ENCODE measurements at places on chromosomes 7 and 10.

GRCh38 chr10:58087896-58088295 is 179.8 kb downstream of the IPMK start:
- DNase-seq: no peak

DNA sequence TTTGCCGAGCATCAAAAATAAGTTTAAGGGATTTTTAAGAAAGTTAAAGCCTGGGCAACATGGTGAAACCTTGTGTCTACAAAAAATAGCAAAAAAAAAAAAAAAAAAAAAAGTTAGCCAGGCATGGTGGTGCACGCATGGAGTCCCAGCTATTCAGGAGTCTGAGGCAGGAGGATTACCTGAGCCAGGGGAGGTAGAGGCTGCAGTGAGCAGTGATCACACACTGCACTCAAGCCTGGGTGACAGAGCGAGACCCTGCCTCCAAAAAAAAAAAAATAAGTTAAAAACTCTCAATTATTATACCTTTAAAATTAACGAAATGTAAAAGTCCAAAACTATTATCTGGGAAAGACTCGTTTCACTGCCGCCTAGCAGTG is 35.0 kb upstream of the DAGLB start:
- DNase-seq: no peak

DNA sequence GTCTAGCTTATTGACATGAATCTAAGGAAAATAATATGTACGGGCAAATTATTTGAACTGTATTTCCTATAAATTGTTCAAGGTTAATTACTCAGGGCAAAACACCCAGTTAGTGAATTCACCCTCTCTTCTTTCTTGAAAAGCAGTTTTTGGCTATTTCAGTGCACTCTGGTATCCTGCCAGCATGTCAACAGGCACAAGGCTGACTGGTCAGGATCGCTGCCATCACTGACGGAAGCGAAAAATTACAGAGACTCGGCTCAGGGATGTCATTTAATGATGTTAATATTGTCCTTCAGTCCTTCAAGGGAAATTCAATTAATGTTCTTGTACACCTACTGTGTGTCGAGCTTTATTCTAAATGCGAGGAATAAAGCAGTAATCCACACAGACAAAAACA is 28.3 kb upstream of the OLAH start:
- DNase-seq: no peak

GRCh38 chr10:129511758-129512157 is 44.7 kb downstream of the MGMT start:
- no peak for DNase-seq

- no peak for DNase-seq
Measured at GRCh38 chr7:85292908-85293576, 106.2 kb upstream of the SEMA3D start.

DNA sequence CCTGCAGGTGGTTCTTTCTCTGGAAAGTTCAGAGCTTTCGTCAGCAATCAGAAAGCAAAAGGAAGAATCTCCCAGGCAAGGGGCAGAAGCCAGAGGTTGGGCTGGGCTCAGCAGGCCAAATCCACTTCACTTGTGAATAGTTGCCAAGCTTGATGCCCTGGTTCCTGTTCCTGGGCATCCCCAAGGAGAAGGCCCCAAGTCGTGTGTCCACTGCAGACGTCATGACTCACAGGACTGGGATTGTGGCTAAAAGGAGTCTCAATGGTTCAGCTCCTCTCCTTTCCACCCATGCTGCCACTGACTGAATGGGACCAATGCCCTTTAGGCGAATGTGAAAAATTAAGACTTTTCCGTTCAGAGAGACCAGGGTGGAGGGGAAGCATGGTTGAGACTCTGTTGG is 38.6 kb upstream of the TRIM8 start:
- no peak for DNase-seq

GRCh38 chr7:35553519-35553918 is 141.4 kb downstream of the HERPUD2 start:
- no peak for DNase-seq

DNA sequence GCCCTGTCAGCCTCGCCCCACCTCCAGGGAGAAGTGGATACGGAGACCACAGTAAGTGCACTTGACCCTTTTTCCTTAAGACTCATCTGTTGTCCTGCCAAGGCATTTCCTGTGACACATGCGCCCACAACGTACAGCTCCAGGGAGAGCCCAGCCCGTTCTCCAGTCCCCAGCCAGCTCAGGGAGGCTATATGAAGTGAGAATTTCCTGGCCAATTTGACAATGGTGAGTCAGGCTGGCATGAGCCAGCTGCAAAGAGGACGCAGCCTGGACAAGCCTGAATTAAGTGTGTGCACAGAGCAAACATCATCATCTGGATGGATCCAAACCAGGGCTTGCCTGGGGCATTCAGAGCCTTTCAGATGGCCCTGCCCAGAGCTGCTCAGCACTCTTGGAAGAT is 244.8 kb downstream of the KCNMA1 start:
- DNase-seq: no peak

GRCh38 chr10:28253169-28253785 is 49.6 kb downstream of the MPP7 start:
- no peak for DNase-seq

DNA sequence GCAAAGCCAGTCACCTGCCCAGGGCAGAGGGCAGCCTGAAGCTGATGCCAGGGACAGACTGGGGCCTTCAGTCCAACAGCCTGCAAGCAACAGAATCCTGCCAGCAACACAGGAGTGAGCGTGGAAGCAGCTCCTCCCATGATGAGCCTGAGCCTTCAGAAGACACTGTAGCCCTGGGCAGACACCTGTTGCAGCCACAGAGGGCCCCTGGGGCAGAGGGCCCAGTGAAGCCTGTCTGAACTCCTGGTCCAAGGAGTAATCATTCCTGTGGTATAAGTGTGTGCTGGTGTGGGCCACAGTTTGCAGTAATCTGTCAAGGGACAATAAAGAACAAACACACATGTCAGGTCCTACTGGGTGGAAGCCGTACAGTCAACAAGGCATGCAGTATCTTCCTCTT is 2.9 kb upstream of the PFKP start:
- no peak for DNase-seq

- no peak for DNase-seq
Measured at GRCh38 chr7:130921391-130922180, 187.6 kb upstream of the KLF14 start.

DNA sequence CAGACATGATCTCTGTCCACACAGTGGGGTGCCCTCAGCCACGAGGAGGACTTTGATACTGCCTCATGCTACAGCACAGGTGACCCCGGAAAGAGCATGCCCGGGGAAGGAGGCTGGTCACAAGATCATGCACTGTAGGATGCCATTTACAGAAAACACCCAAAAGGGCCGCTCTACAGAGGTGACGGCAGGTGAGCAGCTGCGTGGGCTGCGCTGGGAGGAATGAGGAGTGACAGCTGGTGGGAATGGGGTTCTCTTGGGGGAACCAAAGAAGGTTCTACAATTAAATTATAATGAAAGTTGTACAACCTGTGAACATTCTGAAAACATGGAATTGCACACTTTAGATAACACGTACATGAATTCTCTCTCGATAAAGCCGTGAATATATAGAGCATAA is 12.0 kb downstream of the INTS1 start:
- no peak for DNase-seq

DNA sequence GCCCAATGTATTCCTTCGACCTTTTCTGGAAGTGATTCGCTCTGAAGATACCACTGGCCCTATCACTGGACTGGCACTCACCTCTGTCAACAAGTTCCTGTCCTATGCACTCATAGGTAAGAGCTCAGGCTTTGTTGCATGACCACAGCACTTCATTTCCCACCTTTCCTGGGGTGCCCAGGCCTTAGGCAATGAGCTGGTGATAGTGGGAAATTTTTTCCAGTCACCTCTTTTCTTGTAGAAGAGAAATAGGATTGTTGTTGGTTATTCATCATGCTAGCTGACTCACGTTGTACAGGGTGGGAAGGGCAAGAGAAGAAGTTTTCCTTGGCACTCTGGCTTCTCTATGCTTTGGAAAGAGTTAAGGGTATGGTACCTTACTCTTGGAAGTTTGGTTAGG is 51.4 kb upstream of the NFKB2 start:
- no peak for DNase-seq

GRCh38 chr10:30185916-30186315 is 126.5 kb upstream of the JCAD start:
- no peak for DNase-seq

DNA sequence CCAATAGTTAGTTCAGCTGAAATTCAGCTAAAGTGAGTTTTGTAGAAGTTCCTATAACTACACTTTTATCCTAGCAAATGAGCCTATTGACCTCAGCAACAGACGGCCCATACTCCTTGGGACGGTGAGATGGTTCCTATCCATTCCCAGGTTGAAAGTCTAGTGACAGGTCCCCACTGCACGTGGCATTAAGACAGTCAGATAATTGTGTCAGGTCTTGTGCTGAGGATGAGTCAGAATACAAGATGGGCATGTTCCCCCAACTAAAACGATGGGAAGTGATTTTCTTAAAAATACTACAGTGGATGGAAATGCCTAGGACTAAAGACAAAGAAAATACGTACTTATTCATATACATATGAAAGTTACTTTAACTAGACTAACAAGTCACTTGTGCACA is 2.1 kb downstream of the CAV1 start:
- no peak for DNase-seq

- DNase-seq: no peak
Measured at GRCh38 chr10:64096941-64097340, 575.7 kb downstream of the REEP3 start.

GRCh38 chr7:72465521-72465920 is 53.4 kb upstream of the CALN1 start:
- DNase-seq: no peak

DNA sequence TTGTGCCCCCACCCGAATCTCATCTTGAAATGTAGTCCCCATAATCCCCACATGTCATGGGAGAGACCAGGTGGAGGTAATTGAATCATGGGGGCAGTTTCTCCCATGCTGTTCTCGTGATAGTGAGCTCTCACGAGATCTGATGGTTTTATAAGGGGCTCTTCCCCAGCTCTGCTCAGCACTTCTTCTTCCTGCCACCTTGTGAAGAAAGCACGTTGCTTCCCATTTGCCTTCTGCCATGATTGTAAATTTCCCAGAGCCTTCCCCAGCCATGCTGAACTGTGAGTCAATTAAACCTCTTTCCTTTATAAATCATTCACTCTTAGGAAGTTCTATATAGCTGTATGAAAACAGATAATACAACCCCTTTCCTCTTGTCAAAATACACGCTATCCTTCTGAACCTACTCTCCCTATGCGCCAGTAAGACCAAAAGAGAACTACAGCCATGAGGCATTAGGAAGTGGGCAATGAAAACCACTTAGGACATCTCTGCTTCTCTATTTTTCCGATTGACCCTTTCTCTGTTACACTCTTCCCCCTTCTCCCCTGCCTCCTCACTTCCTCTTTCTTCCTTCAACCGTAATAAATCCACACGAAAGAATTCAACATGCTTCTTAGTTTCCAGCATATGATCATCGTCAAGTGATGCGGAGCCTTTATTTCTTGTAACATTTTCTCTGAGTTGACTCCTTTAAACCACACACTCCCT is 101.2 kb upstream of the WDR11 start:
- no peak for DNase-seq

- DNase-seq: no peak
Measured at GRCh38 chr10:117462424-117462792, 80.1 kb upstream of the EMX2 start.

DNA sequence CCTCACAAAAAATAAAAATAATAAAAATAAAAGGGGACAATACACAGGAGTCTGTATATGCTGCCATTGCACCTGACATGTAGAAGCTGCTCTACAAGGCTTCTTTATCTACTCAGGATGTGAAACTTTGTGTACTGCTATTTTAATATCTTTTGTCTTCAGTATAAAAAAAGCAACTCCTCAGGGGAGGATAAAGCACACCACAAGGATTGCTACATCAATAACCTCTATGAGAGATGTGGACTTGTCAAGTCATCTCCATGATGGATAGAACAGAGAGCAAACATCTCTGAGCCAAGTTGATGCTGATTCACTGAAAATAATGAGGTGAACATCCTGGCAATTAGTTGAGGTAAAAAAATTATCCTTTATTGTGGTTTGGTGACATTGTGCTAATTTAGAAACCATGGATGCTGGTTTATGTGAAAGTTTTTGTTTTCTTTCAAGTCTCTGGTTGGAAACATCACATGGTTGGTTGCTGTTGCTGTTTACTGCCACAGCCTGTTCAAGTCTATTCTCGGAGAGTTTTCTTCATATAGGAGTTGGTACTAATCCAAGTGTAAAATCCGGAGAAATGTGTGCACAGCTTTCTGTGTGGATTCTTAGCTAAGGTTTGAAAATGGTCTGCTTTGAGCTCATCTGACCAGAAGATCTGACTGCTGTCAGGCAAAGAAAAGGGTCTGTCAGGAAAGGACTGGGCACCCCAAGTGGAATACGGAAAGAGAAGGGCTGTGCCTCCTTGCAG is 1.5 kb upstream of the HECW1 start:
- no peak for DNase-seq

- DNase-seq: no peak
Measured at GRCh38 chr10:98924526-98924925, 311.1 kb downstream of the HPSE2 start.

DNA sequence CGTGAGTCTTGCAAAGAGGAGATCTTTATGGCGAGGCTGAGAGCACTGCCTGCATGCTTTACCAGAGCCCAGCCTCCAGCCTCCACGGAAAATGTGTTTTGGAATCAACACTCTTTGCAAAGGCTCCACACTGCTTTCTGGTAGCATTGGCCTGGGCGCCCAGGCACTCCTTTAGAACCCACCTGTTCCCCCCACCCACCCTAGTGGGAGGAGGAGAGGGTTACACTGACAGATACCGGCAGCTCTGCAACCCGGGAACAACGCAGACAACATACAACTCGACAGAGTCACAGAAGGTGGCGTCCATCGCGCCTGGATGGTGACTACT is 5.5 kb upstream of the MNX1 start:
- no peak for DNase-seq

DNA sequence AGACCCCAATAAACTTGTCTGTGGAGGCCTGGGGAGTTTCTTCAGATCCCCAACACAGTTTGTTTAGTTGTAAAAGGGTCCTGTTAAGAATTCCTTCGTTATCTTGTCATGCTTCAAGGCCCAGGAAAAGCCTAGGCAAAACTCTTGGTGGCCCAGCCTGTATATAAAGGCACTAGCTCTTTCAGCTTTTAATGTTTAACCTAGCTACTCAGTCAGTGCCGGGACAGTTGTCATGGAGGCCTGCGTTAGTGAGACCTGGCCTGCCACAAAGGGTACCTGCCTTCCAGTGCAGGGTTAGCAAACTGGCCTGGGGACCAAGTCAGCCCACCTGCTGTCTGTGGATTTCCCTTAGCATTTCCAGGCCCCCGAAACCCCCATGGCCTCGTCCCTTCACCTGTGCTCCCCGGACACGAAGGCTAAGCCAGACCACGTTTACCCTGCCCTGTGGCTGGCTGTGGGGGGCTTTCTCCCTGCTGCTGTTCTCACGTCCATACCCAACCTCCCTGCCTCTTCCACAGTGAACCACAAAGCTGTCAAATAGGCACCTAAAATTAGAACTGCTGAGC is 96.9 kb upstream of the PPP2R2D start:
- DNase-seq: no peak
